Activated gamma-delta T cell (primary cell): ENCODE measurements at places on chromosomes 7 and 10.

- no peak for DNase-seq
These were observed 50.6 kb downstream of the KIAA1217 start for GRCh38 chr10:24259365-24260130.

DNA sequence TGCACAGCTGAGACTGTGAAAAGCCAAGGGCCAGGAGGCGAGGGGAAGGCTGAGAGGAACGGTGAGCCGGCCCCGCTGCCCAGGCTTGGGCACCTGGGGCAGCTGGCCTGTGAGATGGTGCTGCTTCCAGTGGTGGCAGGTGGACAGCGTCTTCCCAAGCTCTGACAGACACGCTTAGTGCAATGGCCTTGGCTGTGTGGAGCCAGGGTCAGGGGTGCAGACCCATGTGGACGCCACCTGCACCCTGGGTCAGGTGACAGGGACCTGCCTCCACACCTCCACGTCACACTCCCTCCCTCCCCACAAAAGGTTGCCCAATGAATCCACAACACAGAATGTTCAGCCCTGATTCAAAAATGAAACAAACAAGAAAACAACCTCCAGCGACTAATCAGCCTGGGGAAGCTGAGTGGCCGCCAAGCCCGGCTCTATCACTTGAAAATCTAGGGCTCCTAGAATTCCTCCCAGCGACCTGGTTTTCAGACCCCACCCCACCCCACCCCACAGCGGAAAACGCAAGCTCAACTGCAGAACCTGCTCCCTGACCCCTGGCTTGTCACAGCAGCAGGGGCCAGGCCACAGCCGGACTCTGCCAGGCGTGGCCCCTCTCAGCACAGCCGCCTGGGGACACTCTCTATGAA is 54.3 kb downstream of the PRKAG2 start:
- no peak for DNase-seq

GRCh38 chr7:80443325-80443724 is 68.5 kb downstream of the GNAT3 start:
- no peak for DNase-seq

DNA sequence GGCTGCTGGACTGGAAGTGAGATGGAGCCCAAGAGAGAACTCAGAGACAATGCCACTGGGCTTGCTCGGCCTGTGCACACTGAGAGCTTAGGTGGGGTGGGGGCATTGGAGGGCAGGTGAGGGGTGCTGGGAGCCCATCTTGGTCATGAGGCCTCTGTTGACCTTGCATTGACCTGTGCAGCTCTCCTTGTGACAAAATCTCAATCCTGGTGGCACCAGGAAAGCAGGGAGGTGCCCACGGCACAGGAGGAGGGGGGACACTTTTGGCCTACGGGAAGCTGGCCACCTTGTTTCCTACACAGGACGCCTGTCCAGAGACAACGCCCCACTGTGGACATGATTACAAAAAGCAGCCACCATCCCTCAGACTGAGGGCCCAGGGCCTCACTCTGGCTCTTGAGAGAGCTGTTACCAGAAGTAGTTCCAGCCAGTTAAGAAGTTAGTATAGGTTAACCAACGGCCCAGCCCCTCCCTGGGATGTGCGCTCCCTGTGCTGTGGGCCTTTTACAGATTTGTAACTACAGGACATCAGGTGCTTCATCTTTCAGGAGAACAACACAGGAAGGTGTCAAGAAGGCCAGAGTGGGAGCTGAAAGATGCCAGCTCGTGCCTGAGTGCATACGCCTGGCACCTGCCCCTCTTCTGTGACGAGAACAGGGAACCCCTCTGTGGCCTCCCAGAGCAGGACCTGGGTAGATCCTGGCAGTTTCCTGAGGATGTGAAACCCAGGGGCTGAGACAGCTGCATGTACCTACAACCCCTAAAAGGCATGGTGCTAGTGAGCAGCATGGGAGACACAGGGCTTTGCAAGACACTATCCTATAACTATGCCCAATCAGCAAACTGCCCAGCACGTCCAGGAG is 10.3 kb downstream of the PKD1L1 start:
- no peak for DNase-seq
